ENCODE measurements at places on chromosomes 6 and 20.

DNA sequence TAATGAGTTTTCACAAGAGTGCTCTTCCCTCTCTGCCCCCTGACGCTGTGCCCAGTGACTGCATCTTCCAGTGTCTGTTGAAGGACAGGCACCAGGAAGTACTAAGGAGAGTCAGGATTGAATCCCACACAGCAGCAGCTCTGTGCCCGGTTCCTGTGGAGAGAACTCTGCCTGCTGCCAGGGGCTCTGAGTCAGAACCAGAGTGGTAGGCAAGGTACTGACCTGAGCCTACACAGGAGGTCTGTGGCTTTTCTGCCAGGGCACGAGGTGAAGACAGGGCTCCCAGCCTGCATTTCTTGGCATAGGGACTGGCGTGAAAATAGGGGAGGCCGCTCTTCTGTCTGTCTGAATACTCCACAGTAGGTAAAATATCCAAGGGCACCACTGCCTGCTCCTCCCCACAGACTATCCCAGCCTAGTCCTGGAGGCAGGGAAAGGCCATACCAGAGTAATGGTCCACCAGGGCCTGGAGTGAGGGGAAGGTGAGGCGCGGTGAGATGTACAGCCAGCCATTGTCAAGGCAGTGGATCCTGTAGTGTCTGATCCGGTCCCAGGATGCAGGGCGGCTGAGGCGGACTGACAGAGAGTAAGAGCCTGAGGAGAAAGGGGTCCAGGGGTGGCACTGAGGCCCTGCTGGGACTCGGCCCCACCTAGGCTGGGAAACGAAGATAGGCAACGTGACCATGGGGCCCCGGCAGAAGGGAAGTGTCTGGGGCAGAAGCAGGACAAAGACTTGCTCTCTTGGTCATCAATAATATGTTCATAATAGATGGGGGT, 9.4 kb downstream of the RAB5IF start:
- DNase-seq, result no peak

- DNase-seq, result no peak
These were observed 99.2 kb upstream of the RPS6KA2 start for GRCh38 chr6:166726201-166726600.

GRCh38 chr6:145948878-145949613, 15.1 kb downstream of the SHPRH start:
- no peak for DNase-seq

GRCh38 chr6:127343809-127344659, 625 bp upstream of the ECHDC1 start:
- DNase-seq, result no peak

DNA sequence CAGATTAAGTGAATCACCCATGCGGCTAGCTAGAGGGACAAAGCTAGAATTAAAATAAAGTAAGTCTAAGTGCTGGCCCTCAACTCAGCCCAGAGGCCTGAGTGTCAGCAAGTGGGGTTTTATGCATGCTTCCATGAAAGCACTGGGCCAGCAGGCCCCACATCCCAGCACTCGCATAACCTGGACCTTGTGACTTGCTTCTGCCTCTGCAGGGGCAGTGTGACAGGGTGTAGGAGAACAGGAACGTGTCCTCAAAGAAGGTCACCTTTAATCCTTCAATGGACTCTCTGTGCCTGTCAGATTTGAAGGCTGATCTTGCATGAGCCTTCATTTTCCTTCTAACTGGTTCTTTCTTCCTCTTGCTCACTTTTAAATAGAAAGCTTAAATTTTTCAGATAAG, 183.4 kb downstream of the ALDH8A1 start:
- DNase-seq, result no peak

DNA sequence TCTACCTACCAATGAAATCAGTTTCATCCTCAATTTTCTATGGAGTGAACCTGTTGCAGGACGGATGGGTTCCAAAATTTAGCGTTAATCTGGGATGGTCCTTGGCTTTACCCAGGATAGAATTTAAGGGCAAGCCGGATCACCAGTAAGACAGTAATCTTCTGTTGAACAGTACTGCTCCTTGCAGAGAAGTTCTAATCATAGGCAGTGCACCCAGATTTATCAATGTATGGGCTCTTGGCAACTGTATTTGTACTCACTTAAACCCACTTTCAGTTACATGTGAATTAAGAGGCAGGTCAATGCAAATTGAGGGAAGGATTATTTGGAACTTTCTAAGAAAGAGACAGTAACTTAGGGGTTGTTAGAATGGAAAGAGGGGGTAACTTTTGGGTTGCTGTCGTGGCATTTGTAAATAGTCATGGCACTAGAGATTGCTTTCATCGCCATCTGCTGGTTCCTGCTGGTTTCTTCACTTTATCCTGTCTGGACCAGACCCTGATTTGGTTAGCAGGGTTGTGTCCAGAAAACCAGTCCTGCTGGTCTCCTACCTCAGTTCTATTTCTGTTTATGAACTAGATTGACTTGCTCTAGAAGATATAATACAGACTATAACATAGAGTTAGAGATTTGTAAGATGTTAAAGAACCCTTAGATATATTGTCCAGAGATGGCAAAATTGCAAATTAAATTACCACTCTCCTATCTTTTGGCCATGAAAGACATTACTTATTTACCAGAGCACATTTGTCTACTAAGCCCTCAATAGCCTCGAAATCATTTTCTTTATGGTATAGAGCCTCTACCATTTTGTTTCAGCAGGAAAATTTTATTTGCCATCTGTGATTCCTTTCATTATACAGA, 646.3 kb downstream of the UTRN start:
- no peak for DNase-seq

DNA sequence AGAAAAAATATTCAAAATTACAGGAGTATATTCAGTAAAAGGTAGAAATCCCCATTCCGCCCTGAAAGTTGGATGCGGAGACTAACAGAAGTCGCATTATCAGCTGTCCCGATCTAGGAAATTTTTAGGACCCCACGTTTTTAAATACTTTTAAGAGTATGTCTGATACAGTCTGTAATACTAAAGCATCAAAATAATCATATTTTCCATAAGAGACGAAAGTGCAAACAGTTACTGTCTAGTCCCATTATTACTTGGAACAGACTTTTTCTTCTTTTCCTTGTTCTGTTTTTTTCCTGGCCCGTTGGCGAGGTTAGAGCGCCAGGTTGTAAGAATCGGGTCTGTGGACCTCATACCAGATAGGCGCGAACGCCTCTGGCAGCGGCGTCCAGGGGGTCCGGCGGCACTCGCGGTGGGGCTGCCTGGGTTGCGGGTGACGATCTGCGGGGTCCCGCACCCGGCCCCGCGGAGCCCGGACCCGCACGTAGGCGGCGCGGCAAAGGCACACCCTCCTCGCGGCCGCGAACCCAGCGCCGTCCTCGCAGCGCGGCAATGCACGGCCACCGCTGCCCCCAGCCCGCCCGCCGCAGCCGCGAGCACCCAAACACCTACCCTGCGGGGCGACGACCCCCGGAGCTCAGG, 460 bp downstream of the PLAGL1 start:
- DNase-seq, result no peak

DNA sequence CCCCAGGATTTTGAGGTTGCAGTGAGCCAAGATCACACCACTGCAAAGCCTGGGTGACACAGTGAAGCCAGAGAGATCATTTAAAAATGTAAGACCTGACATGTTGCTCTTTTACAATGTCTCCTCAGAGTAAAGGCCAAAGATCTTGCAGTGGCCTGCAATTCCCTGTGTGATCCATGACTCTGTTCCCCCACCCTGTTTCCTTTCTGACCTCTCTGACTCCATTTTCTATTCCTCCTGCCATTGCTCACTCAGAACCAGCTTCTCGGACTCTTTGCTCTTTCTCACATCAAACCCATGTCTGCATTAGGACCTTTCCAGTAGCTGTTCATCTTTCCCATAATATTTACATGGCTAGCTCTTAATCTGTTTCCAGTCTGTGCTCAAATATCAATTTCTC, 28.8 kb downstream of the RNF217 start:
- no peak for DNase-seq

DNA sequence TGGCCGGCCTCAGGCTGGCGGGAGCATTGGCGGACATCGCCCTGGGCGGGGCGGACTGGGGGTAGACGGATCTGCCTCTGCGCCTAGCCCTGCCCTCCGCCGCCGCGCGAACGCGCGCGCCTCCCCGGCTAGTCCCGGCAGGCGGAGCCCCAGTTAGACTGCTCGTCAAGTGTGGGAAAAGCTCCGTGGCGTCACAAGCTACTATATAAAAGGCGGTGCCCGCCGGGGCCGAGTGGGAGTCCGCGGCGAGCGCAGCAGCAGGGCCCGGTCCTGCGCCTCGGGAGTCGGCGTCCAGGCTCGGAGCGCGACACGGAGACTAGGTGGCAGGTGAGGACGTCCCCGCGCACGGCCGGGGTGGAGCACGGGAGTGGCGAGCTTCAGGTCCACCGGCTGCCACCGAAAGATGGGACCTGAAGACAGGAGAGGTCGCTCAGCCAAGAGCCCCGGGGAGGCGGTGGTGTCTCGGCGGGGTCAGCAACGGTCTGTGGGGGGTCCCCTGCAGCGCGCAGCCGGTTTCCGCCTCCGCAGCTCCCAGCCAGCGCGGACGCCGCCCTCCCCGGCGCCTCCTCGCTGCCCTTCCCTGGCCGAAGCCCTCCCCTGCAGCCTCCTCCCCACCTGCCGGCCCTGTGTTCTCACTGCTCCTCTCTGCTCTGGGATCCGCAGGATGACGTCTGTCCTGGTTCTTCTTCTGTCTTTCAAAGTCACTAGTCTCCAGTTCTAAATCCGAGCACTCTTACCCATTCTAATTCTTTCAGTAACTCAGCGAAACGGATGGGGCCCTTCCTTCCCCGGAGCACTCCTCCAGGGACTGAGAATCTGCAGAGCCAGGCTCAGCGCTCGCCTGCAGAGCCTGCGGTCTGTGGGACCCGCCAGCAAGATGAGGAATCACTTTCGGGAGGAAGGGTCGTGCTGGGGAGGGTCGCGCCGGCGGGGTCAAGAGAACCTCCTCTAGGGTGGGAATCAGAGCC, 4.3 kb upstream of the RIPK1 start:
- DNase-seq, result peak; percentile 75

DNA sequence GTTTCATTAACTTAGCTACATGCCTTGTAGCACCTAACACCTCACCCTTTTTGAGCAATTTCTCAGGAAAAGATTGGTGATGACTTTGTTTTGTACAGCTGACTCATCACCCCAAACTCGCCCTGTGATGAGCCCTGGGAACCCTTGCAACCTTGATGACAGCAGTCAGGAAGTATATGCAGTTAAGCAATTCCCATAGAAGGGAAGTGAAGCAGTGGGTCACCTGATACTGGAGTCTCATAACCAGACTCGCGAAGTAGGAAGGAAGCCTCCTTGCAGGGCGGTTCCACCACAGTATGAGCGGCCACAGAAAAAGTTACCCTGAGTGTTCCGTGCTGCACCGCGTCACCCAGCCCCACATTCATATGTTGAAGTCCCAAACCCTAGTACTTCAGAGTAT, 82.0 kb upstream of the EDN1 start:
- no peak for DNase-seq

GRCh38 chr6:39926668-39927067, 7.6 kb downstream of the MOCS1 start:
- DNase-seq, result no peak

Data from CD8-positive, alpha-beta T cell (primary cell).